GM20000 (cell line): ENCODE measurements at places on chromosomes 7 and 10.

DNA sequence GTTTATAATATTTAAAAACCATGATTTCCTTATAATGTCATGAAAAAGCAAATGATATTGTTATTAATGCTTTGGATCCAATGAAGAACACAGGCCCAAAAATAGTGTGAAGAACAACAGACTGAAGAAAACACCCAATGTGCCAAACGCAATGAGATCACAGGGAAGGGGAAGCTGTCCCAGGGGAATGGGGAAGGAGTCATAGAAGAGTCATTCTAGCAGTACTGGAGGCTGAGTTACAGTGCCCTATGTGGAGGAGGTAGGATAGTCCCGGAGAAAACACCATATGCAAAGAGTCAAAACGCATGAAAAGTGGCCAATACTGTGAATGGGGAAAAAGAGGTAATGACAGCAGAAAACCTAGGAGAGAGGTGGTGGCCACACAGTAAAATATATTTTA, 50.9 kb downstream of the TPK1 start:
- DNase-seq = no peak

- DNase-seq = no peak
Observed at GRCh38 chr10:75951627-75952026, 520.2 kb downstream of the LRMDA start.

GRCh38 chr7:47142169-47142866, 439.6 kb downstream of the TNS3 start:
- no peak for DNase-seq

DNA sequence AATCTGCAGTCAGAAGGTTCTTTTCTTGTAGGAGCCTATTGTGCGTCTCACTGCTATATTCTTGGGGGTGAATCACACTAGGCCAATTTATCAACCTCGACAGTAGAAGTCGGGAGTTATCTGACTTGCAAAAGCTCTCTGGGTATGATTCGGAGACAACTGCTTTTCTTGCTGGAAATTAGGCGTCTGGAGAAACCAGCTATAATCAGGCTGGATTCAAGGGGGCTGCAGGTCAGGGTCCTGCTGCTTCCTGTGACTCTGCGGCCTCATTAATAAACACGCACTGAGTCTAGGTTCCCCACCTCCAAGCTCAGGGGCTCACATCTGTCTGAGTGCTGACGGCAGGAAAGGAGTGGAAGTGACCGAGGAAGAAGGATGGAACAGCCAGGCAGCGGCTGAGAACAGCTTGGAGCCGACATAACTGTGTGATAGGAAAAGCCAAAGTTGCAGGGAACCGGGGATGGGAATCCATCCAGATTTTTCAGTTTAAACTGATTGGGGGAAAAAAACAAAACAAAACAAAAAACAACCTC, 184.6 kb downstream of the FANK1 start:
- DNase-seq = no peak

- DNase-seq = no peak
Observed at GRCh38 chr10:70666960-70667798, 5.1 kb upstream of the ADAMTS14 start.
